ENCODE measurements at places on chromosomes 5 and 9.

GRCh38 chr5:80937584-80938356 is 22.4 kb upstream of the RASGRF2 start:
- no peaks in the 10 kb centered on the region for H3K27me3 ChIP-seq
- no peak for DNase-seq
- no peaks in the 10 kb centered on the region for H3K36me3 ChIP-seq
- H3K4me3 ChIP-seq: no peak overlapping the region
- peaks cover 3% of the 10 kb centered on the region for H3K4me1 ChIP-seq
- no peak overlapping the region for H3K27ac ChIP-seq

DNA sequence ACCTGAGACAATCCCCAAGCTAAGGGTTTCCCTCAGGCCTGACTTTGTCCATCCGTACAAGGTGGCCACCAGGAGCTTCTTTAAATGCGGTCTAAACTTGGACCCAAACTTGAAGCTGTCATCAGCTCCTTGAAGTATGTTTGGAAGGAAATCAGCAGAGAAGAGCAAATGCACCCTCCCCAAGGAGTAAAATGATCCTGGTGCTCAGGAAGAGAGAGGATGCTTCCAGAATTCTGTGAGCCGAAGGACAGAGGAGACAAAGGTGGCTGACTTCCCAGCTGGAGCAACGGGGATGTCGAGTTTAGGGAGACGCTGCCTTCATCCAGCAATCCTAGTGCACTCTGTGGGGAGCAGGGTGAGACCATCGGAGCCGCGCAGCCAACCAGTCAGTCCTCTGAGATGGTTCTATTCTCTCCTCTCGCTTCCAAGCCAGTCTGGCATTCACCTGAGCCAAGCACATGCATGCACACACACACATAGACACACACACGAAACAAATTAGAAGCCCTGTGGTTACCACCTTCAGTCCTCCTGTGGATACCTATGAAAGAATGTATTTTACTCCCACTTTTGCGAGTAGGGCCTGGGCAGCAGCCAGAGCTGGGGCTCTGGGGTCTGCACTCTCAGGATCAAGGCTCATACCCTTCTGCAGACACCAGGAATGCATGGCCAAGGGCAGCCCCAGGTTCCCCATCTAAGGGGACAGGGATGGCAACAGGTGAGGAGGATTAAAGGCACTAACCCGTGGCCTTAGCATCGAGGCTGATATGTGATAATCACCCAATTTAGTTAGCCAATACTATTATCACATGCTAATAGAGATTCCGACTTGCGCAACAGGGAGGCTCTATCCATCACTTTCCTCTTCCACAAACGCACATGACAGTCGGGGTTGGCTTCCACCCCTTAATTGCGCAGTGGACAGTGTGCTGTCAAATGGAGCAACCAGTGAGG is 75.8 kb downstream of the GTF3C4 start:
- no peaks in the 10 kb centered on the region for H3K36me3 ChIP-seq
- H3K27ac ChIP-seq: no peak overlapping the region
- no peak for DNase-seq

DNA sequence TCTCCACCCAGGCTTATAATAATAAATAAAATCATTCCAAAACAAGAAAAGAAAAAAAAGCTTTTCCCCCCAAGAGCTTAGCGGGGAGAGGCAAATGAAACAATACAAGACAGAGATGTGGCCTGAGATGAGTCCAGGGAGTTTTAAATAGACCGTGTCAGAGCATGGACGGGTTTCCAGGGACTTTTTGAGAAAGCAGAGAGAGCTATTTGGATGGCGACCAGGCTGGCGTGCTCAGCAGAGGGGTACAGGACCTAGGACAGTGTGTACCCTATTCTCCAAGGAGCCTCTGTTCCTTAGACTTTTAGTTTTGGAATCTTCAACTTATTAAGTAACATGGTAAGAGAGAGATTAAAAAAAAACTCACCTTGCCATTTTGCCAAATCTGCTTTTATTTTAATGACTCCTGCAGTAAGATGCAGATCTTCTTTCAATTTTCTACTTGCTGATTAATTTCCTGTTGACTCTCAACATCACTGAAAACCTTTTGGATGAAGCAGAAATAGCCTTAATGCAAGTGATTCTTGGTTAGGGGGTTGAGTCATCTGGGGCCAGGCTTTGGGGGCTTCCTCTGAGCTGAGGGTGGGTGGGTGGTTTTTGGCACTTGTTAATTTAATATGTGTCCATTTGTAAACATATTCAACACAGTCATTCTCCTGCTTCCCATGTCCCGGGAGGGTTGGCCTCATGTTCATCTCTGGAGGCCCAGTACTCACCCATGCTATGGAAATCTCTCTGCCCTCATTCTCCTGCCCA is 49.6 kb upstream of the OSMR start:
- H3K27me3 ChIP-seq: no peaks in the 10 kb centered on the region
- H3K4me3 ChIP-seq: no peak overlapping the region
- DNase-seq: no peak

- peaks cover 47% of the 10 kb centered on the region for H3K36me3 ChIP-seq
- H3K27ac ChIP-seq: no peak overlapping the region
- H3K4me3 ChIP-seq: no peak overlapping the region
- H3K4me1 ChIP-seq: peaks cover 35% of the 10 kb centered on the region
Observed at GRCh38 chr5:75341934-75342333, 4.9 kb downstream of the HMGCR start.

DNA sequence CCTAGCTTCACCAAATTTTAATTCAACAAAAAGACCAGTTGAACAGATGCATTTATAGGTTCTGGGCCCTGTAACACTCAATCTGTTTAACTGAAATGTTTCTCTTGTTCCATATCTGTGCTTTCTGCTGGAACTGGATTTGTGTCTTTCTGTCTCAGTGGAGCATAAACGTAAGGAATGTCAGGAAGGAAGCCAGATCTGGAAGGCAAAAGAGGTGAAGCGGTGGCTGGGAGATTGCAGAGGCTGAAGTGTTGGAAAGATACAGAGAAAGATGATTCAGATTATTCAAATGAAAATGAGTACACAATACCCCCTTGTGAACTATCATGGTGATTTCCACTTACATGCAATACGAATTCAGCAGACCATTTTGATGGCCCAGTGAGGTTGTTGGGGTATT is 406.8 kb downstream of the BRINP1 start:
- H3K27me3 ChIP-seq: no peaks in the 10 kb centered on the region
- H3K36me3 ChIP-seq: no peaks in the 10 kb centered on the region
- H3K4me3 ChIP-seq: no peak overlapping the region
- no peaks in the 10 kb centered on the region for H3K4me1 ChIP-seq
- no peak overlapping the region for H3K27ac ChIP-seq

DNA sequence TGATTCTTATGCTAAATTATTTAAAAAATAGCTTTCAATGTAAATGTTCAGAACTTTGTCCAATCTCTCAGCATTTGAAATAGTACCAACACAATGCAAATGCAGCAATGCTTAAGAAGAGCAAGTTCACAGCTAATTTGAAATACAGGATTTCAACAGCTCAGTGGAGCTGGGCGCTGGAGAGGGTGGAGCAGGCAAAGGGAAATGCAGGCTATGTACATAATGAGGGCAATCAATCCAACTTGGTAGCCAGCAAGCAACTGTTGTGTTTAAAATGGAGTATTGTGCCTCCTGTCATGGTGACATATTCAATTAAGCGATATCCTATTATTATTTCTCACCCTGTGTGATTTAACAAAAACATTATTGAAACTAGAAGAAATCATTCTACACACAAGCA is 568.8 kb downstream of the PSAT1 start:
- no peak for DNase-seq
- no peaks in the 10 kb centered on the region for H3K27me3 ChIP-seq
- H3K27ac ChIP-seq: no peak overlapping the region
- no peaks in the 10 kb centered on the region for H3K4me1 ChIP-seq
